A172 (cell line): ENCODE measurements at places on chromosomes 5 and 9.

DNA sequence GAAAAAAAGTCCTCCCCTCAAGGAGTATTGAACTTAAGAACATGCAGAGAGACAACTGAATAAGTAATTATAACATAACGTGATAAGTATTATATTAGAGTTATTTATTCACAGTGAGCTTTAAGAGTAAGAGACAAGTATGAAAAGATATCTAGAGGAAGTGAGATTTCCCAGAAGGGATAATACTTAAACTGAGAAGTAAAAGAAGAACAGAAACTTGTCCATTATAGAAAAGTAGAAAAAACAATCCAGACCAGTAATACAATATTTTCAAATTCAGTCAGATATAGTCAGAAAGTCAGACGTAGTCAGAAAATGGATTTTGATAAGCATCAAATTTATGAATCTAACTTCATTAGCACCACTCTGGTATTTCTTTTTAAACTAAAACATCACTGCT, 613.0 kb upstream of the CCNG1 start:
- DNase-seq = no peak

DNA sequence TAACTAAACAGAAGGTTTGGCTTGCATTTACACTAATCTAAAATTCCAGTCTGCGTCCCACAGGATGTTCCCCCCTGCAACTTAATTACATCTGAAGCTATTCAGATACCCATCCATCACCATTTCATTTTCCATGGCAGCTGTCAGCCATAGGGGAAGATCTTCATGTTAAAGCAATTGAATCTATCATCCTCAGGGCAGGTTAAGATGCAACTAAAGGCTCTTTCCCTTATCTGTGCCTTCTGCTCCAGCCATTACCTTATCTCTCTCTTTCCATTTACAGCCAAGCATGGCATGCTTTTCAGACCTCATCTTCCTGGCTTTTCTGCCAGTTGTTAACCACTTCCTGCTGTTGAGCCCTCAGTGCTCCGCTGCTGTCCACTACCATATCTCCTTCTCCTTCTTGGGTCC, 15.8 kb upstream of the HACD4 start:
- DNase-seq = no peak

DNA sequence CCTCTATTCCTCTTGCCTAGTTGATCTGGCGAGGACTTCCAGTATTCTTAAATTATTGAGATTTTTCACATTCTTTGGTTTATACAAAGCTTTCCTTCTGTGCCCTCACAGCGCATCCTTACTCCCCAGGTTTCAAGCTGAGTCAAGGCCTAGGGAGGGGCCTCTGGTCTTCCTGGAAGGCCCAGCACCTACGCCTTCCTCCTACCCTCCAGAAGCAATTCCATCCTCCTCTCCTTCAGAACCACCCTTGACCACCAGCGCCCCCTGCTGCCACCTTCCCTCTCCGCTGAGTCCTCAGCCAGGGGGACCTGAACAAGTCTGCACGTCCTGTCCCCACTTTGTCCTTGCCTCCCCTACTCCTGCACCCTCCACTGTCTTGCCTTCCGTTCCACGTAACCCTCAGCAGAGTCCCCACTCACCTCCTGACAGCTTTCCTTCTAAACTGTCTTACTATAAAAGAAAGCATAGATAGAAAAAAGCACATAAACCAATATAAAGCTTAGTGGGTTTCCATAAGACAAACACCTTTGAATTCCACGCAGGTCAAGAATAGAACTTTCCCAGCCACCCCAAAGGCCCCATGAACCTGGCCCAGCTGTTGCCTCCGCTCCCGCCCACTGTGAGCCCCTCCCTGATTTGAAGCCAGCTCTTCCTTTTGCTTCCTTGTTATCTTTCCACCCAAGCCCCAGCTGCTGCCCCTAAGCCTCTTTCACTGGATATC, 63.0 kb upstream of the CTSL start:
- DNase-seq = peak; percentile 97

GRCh38 chr9:137682428-137683105, 63.8 kb downstream of the EHMT1 start:
- DNase-seq = no peak

DNA sequence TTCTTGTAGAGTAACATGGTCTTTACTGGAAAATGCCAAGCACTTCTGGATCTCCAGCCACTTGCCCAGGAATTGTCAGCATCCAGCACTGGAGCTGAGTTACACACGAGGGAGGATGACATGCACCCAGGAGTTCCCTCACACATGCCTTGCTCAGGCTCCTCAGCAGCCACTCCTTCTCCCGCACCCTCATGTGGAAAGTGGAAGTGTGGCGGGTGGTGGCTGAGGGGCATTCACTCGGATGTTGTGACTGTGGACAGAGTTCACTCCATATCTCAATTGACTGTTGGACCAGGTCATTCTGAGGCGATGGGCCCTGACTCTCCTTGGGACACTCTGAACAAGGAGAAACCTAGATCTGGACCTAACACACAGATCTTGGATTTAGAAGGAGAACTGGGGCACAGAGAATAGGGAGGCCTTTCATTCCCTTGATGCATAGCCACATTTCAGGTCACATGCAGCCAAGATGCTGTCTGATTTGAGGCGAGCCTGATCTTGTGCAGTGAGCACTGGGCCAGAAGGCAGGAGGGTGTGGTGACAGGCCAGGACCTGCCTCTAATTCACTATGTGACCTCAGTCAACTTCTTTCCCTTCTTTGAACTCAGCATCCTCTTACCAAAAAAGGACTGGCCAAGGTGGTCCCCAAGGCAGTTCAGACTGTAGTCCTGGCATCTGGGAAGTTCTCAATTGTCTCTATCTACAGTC, 62.1 kb downstream of the CYSTM1 start:
- DNase-seq = no peak

GRCh38 chr5:103561685-103562452, 720 bp downstream of the NUDT12 start:
- peak; percentile 14 for DNase-seq

DNA sequence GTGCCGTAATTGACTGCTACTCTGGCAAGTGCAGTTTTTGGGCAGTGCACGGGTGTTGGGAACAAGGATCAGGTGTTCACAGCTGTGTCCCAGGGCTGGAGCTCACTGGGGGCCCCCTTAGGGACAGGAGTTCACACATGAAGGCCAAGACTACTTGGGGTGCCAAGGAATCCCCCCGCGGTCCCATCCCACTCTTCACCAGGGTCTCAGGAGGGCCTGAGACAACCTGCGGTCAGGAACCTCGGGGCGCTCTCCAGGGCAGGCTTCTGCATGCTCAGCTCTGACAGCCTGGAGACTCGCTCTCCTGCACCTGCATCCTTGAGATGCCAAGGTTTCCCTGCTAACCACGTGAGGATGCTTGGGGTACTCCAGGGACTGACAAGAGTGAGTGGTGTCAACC, 2.3 kb upstream of the MAN1B1 start:
- no peak for DNase-seq

DNA sequence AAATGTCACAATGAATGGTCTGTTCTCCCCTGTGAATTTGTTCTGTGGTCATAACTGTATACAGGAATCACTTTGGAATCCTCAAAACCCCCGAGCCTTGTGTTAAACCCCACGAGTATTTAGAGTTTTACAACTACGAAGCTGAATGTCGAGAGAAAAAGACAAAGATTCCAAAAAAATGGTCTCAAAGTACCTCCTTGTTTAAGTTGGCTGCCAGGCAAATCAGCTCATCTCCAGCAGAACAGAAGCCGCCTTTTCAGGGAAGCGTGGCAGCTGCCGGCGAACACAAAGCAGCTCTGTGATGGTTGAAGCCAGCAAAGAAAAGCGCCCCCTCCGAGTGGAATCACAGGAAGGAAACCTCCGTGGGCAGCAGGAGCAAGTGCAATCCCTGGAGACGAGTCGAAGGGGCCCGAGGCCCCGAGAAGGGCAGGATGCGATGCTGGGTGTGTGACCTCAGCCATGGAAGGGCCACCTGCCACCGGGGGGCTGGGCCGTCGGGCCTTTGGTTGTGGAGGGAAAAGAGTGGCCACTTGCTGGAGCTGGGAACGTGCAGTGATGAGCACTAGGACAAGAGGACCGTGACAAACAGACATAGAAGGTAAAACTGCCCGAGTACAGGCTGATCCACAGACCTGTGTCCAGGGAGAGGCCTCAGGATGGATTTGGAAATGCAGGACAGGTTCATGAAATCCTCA, 706.4 kb downstream of the SEMA5A start:
- no peak for DNase-seq

- DNase-seq = peak; percentile 6
Measured at GRCh38 chr5:31781772-31782171, 142.8 kb downstream of the PDZD2 start.

DNA sequence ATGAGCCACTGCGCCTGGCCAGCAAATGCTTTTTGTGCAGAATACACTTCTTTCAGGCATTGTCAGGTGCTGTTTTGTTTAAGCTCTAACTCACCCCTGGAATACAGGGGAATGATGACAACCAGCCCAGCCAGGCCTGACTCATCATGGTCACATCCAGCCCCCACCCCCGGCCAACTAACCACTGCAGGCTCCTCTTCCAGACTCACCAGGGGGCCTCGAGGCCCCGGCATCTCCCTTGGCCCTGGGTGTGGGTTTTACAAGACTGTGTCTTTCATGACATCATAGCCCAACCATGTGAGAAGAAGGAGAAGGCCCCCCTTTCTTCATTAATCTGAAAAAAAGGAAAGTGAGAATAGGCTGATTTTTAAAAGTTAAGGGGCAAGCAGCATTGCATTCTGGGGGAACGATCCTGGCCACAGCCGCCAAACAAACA, 35.5 kb downstream of the OLFML2A start:
- peak; percentile 100 for DNase-seq

GRCh38 chr9:114546851-114547250, 40.7 kb upstream of the ATP6V1G1 start:
- no peak for DNase-seq
